Fibroblast of skin of back (primary cell): ENCODE measurements at places on chromosomes 4 and X.

DNA sequence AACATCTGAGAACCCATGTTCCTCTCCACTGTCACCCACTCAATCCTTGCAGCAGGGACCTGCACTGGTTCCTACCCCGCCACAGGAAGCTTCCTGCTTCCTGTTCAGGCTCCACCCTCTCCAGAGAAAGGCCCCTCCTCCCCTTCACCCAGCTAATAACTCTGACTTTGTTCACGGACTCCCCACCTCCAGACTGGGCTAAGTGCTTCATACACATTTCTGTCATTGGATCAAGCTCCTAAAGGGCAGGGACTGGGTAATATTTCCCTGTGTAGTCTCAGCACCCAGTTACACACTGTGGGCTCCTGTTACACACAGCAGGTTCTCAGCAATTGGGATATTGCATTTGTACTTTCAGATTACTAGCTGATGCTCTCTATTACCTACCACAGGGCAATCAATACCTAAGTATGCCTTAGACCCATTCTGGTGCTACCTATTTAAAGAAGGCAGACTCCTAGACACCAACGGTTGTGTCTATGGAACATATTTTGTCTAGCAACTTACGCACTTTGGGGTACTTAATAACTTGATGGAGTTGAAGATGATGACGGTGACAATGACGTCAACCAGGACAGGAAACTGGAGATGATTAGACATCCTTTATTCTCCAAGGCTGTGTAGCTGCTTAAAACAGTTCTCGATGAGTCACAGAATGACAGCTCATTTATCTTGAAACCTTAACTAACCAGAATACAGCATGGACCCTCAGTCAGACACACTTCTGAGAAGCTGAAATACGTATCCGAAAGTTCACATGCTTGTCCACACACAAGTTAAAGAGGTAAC, 58.1 kb downstream of the MAML3 start:
- DNase-seq: peak; percentile 89

DNA sequence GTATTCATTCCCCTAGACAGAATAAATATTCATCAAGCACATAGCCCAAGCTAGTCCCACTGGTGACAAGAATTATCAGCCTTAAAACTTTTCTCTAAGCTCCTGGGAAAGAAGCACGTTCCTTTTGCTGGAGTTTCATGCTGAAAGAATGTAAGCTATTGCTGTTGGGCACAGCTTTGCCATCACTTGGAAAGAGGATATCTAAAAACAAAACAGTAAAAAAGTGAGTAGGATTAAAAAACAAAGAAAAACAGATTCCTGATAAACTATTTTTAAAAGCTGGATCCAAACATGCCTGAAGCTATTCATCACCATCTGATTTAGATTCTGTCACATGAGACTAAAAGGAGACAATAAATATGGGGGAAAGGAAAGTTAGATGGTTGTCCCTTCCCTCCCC, 176.8 kb downstream of the SCFD2 start:
- peak; percentile 96 for DNase-seq

DNA sequence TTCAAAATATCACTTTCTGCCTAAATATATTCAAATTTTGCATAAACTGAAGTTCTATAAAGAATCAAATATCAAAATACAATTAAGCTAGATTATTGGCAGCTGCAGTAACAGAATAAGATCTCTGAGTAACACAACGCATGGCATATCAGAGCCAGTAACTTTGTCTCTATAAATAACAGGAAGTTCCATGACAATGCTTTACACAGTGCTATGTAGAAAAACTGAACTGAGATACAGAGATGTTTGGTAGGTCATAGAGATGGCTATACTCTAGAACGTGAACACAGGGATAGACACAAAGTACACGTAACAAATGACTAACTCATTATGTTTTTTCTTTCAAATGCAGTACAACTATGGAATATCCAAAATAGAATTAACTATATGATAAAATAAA, 18.2 kb downstream of the UBE2D3 start:
- DNase-seq: no peak

DNA sequence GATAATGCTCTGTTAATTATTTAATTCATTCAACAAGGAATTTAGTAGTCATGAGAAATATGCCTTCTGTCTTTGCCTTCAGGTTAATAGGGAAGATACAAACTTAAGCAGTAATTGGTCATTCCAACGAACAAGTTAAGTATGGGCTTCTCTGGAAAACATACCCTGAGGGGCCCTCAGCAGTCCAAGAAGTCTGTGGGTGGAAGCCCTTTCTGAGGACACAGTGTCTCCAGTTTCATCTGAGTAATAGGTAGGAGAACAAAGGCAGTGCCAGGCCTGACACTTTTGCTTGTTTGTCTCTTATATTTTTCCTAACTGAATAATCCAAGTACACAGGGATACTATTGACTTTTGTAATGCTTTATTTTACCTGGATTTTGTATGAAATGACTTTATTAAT, 262.5 kb downstream of the FBXW7 start:
- no peak for DNase-seq

DNA sequence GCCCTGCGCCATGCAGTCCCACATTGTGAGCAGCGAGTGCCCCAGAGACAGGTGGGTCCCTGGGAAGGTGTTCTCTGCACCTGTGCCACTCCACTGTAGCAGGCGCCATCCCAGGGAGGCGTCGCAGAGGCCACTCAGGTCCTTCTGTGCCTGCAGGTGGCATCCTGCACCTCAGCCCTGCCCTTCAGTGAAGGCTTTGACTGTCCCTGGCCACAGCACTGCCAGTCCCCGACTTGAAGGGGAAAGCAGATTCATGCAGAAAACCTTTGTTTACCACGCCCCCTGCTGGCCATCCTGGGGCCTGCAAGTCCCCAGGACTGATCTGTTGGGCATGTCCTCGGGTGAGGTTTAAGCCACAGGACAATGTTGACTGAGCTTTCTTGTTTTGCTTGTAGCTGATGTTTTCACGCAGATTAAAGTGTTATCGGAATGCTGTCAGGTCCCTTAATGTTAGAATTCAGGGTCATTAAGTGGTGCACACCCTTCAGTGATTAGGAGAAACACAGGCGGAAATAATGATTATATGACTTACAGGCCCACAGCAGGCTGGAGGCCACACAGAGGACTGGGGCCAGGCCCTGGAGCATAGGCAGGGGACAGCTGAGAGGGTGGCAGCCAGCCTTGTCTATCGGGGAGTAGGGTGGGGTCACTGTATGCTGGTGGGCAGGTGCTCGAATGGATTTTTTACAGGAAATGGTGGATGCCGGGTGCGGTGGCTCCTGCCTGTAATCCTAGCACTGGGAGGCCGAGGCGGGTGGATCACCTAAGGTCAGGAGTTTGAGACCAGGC, 5.0 kb downstream of the TACC3 start:
- DNase-seq: peak; percentile 77

DNA sequence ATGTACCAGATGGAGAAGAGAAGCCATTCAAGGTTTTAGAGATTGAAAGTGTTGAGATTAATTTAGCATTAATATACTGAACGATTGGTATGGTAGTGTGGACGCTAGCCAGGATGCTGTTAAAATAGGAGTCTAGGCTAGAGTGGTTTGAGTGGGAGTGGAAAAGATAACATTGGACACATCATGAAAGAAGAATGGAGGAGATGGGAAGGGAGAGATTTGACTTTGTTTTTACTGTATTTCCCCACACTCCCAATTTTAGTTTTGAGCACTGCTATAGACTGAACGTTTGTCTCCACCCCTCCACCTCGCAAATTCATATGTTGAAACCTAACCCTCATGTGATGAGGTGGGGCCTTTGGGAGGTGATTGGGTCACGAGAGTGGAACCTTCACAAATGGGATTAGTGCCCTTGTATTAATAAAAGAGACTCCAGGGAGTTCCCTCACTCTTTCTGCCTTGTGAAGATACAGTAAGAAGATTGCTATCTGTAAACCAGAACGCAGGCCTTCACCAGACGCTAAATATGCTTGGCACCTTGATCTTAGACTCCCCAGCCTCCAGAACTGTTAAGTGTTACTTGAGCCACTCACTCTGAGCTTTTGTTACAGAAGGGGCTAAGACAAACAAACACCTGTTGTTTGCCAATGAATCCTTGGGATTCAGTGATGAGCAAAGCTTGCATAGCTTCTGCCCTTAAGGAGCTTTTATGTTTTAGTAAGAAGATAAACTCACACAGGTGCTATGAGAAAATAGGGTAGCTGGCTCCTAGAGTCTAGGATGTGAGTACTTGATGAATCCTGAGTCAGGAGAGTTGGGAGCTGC, 25.8 kb downstream of the USP9X start:
- DNase-seq: peak; percentile 39

DNA sequence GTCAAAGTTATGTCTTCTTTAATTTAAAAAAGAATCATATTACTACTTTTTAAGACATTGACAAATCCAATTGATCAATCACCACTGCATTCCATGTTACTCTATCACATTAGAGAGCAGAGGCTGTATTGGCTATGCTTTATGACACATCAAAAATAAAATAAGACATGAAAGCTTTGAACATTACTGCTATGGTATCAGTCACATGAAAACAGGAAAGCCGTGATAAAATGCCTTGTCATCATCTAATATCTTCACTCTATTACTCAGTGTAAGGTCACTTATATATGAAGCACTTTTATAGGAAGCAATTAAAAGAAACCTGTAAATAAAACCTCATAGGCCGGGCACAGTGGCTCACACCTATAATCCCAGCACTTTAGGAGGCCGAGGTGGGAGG, 27.7 kb upstream of the CEP135 start:
- DNase-seq: peak; percentile 3

DNA sequence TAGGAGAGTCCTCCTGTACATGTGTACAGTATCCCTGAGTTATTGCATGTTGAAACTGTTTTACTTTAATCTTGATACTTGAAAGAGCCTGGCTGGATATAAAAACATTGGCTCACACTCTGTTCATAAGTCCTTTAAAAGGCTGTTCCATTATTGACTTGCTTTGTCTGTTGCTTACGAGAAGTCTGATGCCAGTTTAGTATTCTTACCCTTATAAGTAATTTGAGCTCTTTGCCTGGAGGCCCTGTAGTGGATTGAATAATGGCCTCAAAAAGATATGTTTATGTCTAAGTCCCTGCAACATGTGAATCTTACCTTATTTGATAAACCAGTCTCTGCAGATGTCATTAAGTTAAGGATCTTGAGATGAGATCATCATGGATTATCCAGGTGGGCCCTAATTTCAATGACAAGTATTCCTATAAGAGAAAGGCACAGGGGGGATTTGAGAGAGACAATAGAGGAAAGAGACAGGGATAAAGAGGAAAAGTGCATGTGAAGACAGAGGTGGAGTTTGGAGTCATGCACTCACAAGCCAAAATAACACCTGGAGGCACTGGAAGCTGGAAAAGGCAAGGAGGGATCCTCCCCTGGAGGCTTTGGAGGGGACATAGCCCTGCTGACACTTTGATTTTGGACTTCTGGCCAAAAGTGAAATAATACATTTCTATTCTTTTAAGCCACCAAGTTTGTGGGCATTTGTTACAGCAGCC, 98.1 kb downstream of the IRF2 start:
- DNase-seq: no peak

DNA sequence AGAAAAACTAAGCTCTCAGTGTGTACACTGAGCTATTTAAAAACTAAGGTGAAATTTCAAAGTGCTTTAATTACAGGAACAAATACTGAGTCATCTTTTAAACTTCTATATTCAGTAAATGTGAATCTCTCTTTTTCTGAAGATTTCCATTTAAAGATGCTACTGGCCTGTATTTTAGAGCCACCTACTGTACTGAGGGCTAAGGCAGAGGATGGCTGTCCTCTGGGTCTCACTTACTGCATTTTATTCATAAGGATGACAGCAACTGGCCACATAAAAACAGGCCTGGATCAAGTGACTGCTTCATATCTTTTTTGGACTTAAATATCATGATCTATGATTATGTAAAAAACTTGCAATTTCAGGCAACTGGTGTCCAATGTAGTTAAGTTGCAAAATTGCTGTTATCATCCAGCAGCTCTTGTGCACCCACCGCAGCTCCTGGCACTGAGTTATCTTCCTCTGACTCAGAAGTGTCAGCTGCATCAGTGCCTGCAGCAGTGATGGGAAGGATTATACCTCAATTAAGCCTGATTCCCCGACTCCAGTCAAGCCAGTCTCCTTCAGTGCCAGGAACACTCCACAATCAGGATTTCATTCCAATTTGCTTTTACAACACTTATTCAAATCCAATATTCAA, 1073.7 kb downstream of the PDHA2 start:
- DNase-seq: no peak

- no peak for DNase-seq
Measured at GRCh38 chrX:69424161-69424560, 80.0 kb upstream of the NALF2 start.

GRCh38 chr4:146291313-146291712, 77.0 kb downstream of the REELD1 start:
- no peak for DNase-seq

DNA sequence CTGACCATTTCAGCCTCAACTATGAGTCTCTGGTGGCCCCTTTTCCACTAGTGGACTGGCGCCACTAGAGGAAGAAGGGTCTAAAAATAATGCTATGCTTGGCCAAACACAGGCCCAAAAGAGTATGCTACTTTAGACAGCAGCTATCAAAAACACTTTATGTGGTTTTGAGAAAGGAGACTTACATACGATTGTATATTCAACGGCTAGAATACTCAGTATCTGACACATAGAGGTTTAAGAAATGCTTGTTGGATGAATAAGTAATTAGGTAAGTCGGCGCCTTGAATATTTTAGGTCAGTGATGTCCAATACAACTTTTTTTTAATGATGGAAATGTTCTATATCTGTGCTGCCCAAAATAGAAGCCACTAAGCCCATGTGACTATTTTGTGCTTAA, 25.7 kb upstream of the TMPRSS11A start:
- DNase-seq: no peak

DNA sequence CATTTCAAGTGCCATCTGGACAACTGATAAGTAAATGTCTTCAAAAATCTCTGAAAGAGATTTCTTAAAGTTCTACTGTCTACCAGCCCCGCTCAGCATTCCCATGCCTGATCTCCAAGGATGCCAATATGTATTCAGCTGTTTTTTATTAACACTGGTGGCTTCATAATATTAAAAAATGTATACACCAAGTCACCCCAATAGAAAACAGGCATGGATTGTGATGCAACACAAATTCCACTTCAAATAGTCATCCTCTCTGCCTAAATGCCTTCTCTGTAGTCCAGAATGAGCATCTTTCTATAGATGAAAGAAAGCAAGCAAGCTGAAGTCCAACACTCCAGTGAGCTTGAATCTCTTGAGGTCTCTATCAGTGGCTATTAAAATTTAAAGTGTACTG, 152.2 kb upstream of the PPARGC1A start:
- DNase-seq: peak; percentile 95

GRCh38 chrX:37846934-37847732, at the start of gene DYNLT3:
Gene DYNLT3 (minus strand): TSS chrX:37847571. CDS start chrX:37847510, 61 bp downstream.
- peak; percentile 80 for DNase-seq

GRCh38 chrX:123859409-123859845, 426 bp upstream of the XIAP start:
- DNase-seq: no peak

GRCh38 chr4:42119886-42120285, 32.6 kb downstream of the BEND4 start:
- no peak for DNase-seq

DNA sequence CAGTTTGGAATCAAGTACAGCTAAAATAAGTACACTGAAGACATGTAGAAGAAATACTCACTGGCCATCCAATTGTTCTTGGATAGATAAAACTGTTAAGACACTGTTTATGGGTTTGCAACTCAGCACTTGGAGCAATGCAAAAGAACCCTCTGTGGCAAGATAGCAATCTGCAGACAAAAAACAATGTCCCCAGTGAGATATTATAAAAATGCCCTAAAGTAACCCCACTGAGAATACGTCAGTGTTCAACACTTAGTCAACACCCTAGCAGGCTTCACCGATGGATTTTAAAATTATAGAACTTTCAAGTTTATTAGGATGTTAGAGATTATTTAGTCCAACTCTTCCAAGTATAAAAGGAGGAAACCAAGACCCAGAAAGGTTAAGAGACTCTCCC, 47.5 kb upstream of the NDP start:
- no peak for DNase-seq
